ENCODE measurements at places on chromosomes 1 and 21.
A peak's percentile ranks its signal among the peaks of the same experiment; 100 is the strongest.

DNA sequence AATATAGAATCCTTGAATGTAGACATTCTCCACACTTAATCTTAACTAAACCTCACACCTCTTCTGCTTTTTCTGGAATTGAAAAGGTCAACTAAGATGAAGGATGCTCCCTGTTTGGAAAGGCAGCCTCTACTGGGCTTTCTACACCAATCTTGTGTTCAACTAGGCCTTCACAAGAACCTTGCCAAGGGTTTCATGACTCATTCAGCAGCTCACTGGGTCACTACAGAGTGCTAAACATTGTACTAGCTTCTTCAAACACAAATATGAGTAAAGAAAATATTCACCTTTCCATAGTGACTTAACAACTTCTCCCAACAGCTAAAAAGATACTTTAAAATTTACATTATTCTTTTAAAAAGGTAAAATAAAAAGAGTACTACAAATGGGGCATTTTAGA, 135.3 kb upstream of the PRMT6 start:
- DNase-seq, result no peak

DNA sequence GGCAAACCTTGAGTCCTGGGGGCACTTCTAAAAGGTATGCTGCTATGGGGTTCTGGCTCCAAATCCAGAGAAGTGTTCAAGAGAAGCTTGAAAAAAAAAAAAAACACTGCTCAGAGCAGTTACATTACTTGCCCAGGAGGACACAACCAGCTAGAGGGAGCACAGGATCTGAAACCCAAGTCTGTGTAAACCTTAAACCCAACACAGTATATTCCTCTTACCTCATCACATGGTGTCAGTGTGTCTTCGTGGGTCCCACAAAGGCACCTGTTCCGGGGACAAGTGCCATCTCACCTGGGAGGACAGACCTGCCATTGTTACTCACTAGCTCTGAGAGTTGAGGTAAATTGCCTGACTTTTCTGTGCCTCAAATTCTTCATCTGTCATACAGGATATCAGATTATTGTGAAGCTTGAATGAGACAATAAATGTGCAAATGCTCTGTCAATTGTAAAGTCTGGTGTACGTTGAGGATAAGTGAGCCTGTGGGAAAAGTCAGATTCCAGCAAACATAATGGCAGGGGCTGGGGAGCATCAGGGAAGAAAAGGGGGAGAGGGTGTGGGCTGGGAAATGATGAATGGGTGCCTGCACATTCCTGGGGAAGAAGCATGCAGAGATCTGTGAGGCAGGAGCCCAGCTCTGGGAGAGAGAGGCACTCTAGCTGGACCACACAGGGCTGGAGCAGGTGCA, 170.4 kb upstream of the ZC3H12A start:
- DNase-seq, result no peak

GRCh38 chr21:27840262-27840661, 873.4 kb upstream of the ADAMTS5 start:
- no peak for DNase-seq

GRCh38 chr1:19262047-19262446, 10.4 kb downstream of the MRTO4 start:
- no peak for DNase-seq

DNA sequence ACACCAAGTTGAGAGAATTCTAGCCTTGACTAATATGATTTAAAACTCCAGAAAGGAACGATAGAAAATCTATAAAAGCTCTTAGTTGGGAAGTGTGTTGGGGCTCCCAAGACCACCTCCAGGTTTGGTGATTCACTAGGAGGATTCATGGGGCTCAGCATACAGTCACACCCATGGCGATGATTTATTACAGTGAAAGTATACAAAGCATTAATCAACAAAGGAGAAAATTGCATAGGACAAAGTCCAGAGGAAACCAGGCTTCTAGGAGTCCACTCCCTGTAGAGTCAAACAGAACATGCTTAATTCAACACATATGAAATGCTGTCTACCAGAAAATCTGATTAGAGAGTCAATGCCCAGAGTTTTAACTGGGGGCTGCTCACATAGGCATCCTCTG, 4.8 kb downstream of the CDCA8 start:
- DNase-seq, result no peak

GRCh38 chr1:68107771-68108170, 57.3 kb upstream of the DIRAS3 start:
- DNase-seq, result no peak

- DNase-seq, result no peak
These were observed 7.0 kb downstream of the NOL9 start for GRCh38 chr1:6547301-6547700.

GRCh38 chr1:206951318-206952100, 5.2 kb upstream of the PIGR start:
- no peak for DNase-seq

DNA sequence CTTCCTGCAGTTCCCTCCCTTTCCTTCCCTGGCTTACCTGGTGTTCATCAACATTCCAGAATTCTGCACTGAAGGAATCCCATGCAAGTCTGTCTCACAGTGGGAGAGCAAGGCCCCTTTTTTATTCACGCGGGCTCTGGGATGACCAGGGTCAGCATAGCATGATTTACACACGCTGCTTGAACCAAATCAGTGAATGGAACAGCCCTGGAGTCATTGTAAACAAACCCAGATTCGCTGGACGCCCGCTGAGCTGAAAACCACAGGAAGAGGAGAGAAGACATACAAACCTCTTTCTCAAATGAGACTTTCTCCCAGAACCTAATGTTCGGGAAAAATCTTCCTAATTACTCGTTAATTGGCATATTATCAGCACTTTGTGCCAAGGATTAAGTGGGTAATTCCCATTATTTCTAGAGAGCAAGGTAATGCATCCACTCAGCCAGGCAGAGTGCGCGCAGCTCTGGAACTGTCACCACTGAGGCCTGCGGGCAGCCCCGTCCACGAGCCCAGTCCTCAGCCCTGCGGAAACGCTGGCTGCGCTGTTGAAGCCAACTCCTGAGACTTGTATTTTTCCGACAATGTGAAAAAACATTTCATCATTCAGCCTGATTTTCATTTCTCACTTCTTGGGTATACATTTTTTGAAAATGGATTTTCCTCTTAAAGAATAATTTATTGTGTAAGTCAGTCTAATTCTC, 140.0 kb downstream of the ETS2 start:
- no peak for DNase-seq

- DNase-seq, result no peak
These were observed 43.1 kb upstream of the CCSAP start for GRCh38 chr1:229385853-229386456.

DNA sequence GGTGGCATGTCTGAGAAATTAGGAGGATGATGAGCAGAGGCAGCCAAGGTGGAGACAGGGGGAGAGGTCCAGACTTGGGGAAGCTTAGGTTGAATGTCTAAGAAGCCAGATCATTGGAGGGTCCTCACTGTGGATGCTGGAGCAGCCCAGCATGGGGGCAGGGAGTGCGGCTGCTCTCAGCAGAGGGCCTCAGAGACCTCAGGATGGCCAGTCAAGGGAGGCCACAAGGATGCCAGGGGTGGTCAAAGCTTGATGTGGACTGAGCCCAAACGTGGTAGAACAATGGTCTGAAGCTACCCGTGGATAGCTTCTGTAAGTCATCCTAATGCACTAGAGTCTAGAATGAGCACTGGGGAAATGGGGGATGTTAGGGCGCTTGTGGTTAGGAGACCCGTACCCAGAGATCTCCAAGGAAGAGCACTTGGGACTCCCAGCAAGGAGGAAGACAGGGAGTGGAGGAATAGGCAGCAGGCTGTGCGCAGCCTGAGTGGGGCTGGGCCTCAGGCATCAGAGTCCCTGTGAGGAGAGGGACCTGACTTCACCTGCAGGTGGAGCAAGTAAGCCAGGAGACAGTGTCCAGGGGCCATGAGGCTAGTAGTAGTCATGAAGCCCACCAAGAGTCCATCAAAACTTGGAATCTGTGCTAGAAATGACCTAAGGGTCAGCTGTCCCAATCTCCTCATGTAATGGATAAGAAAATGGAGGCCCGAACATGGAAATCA, 4.3 kb upstream of the S100A9 start:
- no peak for DNase-seq

DNA sequence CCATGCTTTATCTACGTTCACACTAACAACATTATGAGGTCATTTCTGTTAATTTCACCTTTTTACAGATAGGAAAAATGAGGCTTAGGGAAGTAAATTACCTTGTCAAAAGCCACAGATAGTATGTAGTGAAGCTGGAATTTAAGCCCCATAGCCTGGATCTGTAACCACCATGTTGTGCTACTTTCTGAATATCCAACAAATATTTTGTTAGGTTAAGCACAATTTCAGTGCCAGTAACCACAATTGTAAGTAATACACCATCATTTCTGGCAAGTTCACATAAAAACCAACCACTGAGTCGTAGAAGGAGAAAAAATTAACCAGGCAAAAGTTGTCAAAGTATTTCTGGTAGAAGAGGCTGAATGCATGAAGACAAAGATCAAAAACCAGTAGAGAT, 593.1 kb upstream of the CAMK1G start:
- no peak for DNase-seq

DNA sequence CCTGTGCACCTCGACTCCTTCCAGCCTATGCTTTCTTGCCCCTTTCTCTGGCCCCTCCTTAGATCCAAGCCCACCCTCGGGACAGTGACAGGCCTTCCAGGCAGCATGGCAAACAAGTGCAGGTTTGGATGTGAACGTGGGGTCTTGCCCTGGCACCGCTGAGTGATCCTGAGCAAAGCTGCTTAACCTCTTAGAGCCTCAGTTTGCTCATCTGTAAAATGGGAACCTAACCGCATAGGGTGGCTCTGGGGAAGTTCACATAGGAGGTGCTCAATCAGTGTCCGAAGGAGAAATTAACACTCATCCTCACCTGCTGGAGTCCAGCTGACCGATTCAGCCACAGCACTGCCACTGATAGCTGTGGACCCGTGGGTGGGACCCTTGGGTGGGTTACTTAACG, 7.2 kb downstream of the MFAP2 start:
- DNase-seq, result no peak

DNA sequence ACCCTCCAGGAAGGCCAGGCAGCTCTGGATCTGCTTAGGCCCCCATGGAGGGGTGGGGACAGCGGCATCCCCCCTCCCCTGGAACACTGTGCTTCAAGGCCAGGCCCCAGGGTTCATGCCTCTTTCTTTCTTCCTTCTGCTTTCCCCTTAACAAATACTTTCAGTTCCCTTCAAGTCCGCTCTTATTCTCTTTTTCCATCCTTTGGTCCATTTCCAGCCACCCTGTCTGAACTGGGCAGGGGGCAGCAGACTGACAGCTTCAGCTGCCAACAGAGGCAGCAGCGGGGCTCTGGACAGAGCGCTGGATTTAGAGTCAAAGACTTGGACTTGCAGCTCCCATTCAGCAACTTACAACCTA, 1.1 kb upstream of the CD244 start:
- no peak for DNase-seq

GRCh38 chr1:161045736-161046604, at the start of gene USF1:
Gene USF1 (minus strand): TSS chr1:161045977. CDS start chr1:161043275, 2,702 bp downstream.
- DNase-seq, result peak; percentile 93

GRCh38 chr1:44377925-44378784, 23.1 kb upstream of the ERI3 start:
- peak; percentile 27 for DNase-seq

DNA sequence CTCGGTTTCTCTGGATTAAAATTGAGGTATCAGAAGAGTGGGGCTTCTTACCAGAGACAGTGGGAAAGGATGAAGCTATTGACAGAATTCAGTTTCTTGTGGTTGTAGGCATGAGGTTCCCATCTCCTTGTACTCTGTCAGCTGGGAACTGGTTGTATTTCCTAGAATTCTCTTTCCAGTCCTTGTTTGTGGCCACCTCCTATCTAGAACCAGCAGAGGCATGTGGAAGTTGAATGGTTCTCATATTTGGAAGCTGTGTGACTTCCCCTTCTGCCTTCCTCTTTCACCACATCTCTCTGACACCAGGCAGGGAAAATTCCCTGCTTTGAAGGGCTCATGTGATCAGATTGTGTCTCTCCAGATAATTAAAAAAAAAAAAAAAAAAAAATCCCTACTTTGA, 457.7 kb upstream of the ADAMTS5 start:
- DNase-seq, result no peak

- peak; percentile 21 for DNase-seq
These were observed 552 bp upstream of the ZNF496 start for GRCh38 chr1:247332215-247332622.

- no peak for DNase-seq
These were observed 21.7 kb upstream of the GRIK1 start for GRCh38 chr21:29961291-29962027.

DNA sequence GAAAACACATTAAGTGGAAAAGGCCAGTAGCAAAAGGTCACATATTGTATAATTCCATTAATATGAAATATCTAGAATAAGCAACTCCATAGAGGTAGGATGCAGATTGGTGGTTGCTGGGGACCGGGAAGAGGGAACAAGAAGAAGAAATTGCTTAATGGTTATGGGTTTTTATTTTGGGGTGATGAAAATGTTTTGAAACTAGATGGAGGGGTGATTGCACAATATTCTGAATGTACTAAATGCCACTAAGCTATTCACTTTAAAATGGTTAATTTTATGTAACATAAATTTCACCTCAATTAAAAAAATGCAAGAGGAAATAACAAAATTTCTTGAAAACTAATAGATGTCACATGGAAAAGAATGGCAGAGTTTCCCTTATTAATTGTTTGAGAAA, 6.7 kb downstream of the KIAA0040 start:
- DNase-seq, result no peak

DNA sequence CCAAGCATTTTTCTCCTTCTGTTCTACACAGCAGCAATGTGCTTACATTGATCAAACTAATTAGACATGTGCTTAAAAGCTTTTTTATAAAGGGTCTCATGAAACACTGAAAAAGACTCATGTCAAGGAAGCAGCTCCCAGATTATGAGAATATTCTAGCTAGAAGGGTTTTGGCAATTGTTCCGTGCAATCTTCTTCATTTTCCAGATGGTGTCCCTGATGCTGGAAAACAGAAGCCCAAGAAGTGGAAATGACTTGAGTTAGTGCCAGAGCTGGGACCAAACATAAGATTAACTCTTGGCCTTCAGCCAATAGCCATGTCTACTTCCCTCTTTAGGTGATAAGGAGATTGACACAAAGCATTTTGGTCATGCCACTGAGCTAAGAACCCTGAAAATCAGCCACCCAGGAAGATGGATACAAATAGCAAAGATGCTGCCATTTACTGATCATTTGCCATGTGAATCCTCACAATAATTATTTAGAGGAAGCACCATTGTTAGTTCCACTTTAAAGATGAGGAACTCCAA, 110.8 kb downstream of the MATN1 start:
- no peak for DNase-seq

DNA sequence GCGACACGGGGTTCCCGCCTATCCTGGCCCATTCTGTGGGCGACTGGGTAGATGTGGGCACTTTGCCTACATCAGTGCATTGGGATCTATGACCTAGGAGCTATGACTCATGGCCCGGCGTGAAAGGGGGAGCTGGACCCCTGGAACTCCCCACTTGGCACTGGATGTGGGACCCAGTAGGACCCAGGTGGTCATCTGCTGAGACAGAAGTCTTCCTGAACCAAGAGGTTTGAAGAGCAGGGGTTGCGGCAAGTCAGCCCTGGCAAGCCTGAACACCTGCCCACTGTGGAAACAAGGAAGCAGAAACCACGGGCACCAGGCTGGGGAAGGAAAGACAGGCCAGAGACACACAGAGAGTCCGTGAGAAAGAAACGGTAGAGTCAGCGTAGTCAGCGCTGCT, 656.7 kb downstream of the AJAP1 start:
- no peak for DNase-seq

All from CD4-positive, alpha-beta T cell treated with Interferon gamma for 1 hour (primary cell).